ENCODE measurements at places on chromosomes 4 and X.
A peak's percentile ranks its signal among the peaks of the same experiment; 100 is the strongest.

GRCh38 chr4:138728566-138728965, 287.0 kb upstream of the NOCT start:
- DNase-seq, result no peak

DNA sequence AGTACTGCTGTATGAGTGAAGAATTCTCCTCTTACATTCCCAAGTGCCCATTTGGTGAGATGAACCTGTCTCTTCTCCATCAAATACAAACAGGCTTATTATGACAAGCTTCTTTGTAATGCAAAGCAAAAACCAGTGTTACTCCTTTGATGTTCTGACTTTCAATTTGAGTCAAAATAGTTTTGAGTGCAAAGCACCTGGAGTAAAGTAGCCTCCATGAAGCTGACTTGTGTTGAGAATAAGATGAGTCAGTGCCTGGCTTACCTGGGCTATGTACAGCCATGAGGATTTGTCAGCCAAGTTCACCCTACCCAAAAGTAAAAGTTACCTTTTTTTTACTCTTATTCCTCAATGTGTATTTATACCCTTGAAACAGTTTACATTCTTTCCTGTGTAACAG, 132.5 kb upstream of the FMR1 start:
- no peak for DNase-seq

DNA sequence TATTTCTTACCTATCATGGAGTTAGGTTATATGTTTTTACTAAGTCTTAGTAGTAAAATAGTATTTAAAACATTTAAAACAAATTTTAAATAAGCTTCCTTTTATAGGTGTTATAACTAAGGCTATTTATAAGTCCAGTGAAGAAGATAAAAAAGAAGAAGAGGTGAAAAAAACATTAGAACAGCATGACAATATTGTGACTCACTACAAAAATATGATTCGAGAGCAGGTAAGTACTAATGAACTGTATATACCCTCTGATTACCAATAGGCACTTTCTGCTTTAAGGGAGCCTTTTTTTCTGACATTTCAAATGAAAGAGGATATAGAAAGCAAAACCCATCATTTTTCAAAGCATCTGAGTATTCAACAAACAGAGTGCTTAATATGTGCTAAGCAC, 76.6 kb downstream of the USO1 start:
- DNase-seq, result no peak

GRCh38 chr4:168486912-168487281, 6.6 kb upstream of the DDX60L start:
- no peak for DNase-seq

DNA sequence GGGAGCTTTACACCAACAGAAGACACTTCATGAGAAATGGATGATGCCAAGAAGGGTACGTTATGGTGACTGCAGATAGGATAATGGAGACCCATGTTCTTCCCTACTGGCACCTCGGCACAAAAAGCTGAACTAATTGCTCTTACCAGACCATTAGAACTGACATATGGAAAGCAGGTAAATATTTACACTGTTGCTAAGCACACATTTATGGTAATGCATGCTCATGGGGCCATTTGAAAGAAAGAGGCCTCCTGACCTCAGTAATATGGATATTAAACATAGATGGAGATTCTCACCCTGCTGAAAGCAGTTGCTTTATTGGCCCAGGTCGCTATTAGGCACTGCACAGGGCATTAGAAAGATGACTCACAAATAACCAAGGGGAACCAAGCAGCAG, 1759.6 kb downstream of the C4orf33 start:
- no peak for DNase-seq

DNA sequence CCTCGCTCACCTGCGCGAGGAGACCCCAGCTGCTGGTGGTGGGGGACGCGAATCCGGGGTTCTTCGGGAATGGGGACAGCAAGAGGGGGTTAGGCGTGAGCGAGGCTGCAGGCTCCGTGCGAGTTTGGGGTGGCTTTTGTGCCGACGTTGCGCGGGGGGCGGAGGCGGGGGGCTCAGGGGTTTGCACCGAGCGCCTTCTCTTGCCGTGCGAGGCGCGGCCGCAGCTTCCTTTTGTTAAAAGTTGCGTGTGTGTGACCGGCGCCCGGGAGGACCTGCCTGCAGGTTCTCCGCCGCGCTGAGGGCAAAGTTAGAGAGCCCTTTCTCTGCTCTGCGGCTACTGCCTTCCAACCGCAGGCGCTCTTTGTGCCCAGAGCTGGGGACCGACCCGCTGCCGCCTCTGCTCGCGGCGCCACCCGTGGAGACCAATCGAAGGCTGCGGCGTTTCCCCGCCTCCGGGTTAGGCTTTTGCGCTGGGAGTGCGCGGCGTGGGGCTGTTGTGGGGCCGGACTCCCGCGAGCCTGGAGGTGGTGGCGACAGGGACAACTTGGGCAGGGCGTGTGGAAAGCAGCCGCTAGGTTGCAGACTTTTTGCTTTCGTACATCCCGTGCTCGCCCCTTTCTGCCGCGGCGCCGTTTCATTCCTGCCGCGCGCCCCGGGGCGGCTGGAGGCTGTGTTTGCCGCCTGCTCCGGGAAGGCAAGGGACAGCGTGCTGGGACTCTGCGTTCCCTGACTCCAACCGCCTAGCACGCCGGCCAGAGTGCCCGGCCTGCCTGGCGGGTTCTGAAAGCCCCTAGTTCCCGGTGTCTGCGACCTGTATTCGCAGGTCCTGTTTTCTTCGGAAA, 716 bp downstream of the KIT start:
- no peak for DNase-seq

DNA sequence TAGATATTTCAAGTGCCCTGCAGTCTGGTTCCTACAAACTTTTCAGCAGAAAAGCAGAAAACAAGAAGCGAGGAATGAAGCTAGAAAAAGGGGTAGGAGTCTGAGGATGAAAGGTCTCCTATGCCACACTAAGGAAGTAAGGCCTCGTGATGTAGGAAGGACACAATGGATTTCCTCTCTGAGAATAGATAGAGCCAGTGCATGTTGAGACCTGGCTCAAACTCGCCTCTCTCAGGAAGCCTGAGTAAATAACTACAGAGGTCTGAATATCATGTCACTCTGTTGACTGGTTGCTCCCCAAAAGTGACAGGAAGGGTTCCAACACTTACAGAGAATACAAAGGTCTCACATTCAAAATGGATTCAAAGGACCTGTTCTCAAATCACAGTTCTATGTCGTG, 93.3 kb downstream of the GRIA3 start:
- DNase-seq, result no peak

GRCh38 chr4:19473569-19473968, 778.1 kb upstream of the SLIT2 start:
- no peak for DNase-seq

GRCh38 chr4:74320559-74321118, 12.4 kb downstream of the EPGN start:
- no peak for DNase-seq

DNA sequence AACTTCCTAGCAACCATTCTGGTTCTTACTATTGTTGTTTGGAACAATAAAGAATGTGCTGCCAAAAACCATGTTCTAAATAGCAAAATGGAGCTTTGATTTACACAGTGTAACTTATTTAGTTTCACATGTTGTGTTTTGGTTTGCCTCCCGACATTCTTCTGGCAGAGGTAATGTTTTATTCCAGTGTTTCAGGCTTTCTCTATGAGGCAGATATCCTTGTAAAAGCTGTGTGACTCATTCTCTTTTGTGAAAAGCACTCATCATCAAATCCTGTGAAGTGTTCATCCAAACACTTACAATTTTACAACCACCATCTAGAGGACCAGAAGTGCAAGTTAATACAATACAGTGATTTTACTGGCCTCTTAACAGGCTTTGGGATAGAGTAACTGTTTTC, 219.0 kb upstream of the GIMD1 start:
- no peak for DNase-seq

DNA sequence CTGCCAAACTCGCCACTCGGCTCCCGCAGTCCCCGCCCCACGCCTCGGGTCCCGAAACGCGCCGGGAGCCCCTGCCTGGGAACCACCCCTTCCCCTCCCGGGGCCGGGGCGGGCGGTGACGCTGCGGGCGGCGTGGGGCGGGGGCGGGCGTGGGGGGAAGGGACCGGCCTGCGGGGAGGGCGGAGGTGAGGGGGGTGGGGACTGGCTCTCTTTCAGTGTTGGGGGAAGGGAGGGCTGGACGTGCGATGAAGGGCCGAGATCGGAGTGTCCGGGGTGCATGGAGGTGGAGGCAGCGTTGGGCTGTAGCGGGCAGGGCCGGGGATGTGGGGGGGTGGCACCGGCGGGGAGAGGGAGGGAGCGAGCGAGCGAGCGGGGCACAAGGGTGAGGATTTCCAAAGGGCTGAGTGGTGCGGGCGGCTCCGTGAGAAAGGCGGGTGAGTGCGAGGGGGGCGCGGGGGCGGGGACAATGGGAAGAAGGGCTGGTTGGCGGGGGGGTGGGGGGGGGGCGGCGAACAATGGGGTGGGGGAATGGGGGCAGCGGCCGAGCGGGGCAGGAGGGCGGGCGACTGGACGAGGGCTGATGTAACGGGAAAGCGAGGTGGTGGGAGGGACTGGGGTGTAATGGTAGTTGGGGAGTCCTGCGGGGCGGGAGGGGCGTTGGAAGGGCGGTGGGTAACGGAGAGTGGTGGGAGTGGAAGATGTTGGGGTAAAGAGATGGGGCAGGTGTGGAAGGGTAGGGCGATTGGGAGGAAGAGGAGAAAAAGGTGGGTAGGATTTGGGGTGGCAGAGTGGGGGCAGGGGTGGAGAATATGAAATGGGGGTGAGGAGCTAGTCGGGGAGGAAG, 578 bp downstream of the DCUN1D4 start:
- DNase-seq, result peak; percentile 31

DNA sequence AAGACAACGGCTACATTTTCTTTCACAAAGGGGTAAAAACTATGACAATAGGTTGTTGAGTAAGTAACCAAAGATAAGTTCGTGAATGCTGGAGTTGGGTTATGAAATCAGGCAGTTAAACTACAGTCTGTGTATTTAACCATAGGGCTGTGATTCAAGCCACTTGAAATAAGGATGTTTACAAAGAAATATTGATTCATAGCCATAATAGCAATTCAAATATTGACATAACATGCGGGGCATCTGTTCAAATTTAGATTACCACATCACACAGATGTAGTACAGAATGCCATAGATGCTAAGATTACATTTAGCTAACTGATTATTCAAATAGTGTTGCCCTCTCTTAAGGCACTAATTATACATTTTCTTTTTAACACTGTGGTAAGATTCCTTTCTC, 364.1 kb downstream of the FSTL5 start:
- DNase-seq, result no peak

GRCh38 chr4:152360045-152360410, 175.9 kb downstream of the FBXW7 start:
- DNase-seq, result no peak

- DNase-seq, result no peak
These were observed 44.2 kb downstream of the RTL9 start for GRCh38 chrX:110402850-110403221.

GRCh38 chrX:24954732-24955131, 61.0 kb downstream of the ARX start:
- no peak for DNase-seq

DNA sequence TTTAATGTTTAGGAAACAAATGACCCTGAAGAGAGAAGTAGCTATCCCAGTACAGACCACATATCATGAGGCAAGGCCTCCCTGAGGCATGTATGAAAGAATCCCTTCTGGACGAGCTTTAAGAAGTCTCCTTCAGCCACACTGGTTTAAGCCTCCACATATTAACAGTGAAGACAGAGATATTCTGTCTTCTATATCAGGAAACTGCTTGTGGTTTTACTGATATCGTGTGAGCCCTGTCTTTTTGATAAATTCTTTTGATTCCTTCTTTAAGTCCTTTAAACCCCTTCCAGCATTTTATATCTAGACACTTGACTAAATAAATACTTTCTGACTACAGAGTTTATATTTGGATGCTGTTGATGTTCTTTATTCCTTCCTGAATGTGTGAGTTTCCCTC, 45.9 kb upstream of the GPC4 start:
- DNase-seq, result no peak

GRCh38 chr4:184823014-184823413, 2.8 kb downstream of the ACSL1 start:
- DNase-seq, result no peak

DNA sequence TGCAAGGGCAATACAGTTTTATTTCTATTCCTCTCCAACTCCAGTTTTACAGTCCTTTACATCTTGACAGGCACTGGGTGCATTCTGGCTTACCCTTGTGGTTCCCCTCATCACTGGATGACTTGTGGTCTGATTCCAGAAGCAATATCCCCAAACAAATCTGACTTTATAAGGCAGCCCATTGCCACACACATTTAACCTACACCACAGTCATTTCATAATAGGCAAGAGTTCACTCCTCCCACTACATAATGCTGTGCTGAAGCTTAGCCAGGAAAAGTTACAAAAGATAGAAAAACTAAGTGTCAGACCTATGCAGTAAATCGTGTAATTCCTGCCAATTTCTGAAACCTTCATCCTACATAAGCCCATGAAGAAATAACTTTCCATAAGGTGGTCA, 82.9 kb upstream of the MID1IP1 start:
- no peak for DNase-seq

- no peak for DNase-seq
These were observed 8.3 kb downstream of the HCCS start for GRCh38 chrX:11119313-11119943.

GRCh38 chr4:1491328-1492141, 85.3 kb upstream of the NKX1-1 start:
- no peak for DNase-seq

DNA sequence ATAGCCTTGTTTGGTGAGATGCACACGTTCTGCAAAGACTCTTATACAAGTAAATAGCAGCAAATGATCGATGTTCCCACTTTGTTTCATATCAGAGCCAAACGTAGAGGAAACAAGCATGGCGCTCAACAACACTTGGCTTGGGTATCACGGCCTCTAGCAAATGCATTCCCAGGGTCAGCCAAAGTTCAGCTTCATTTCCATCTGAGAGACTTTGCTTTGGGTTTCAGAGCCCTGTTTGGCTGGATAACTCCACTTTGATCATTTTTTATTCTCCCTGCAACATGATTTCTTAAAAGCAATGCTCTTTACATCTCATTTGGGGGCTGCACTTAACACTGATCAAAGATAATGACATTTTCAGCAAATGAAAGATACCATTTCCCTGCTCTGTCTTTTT, 199.2 kb upstream of the FAM9B start:
- no peak for DNase-seq

DNA sequence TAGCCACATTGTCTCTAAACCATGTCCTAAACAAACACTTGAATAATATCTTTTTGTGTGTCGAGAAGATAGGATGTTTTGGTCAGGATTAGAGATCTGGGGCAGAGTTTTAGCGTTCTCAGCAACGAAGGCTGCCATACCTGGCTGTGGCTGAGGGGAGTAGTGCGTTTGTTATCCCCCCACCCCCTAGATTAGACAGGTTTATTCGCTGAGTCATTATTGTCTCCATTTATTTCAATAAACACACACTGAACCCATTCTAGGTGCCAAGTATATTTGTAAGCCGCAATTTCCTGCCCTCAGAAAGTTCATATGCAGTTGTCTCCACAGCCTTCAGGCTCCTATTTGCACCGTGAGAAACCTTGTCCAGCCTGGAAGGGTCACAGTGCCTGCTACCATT, 1684.8 kb upstream of the TENM3 start:
- no peak for DNase-seq

GRCh38 chrX:109327251-109327650, 154.6 kb downstream of the GUCY2F start:
- DNase-seq, result no peak

GRCh38 chr4:77121736-77122240, 35.2 kb upstream of the CCNG2 start:
- DNase-seq, result no peak
